ENCODE measurements at places on chromosomes 1 and 21.

- no peak for DNase-seq
Observed at GRCh38 chr1:66403007-66403731, 130.8 kb upstream of the SGIP1 start.

DNA sequence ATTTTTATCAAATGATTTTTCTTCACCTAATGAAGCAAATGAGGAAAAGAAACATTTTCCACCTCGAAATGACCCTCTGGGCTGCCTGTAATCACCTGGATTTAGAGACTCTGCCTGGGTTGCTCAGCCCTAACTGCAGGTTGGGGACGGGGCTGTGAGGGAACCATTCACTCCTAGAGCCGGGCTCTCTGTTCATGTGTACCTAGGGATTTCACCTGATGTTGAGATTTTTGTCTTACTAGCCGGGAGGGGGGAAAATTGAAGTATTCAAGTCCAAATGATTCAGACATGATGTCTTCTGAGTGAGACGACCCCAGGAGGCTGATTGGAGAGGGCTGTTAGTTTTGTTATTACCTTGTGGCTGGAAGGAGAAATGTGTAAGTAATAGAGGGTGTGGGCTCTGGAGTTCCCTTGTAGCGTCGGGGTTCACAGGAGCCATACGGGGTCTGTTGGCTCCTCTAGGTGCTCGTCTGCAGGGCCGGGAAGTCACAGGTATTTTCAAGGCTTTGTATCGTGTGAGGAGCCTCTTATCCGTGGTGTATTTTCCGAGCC, 42.3 kb upstream of the PWP2 start:
- no peak for DNase-seq

GRCh38 chr1:25128121-25128621, 104.1 kb downstream of the SYF2 start:
- no peak for DNase-seq

GRCh38 chr1:65725064-65725463, 67.6 kb upstream of the PDE4B start:
- no peak for DNase-seq

DNA sequence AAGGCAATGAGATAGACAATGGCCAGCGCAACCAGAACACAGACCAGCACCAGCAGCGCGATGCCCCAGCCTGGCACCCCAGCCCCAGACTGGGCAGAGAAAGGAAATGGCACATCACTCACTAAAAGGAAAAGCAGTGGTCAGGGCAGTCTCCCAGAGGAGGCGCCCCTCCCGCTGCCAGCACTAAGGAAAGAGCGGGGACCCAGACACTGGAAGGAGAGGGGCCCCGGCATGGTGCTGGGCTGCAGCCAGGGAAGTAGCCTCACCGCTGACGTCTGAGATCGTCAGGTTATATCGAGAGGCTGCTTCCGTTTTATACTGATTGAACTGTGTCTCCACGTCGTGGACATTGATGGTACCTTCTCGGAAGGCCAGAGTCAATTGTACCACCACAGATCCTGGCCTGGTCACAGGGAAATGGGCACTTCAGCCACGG, 13.8 kb downstream of the TRIM46 start:
- DNase-seq = no peak

DNA sequence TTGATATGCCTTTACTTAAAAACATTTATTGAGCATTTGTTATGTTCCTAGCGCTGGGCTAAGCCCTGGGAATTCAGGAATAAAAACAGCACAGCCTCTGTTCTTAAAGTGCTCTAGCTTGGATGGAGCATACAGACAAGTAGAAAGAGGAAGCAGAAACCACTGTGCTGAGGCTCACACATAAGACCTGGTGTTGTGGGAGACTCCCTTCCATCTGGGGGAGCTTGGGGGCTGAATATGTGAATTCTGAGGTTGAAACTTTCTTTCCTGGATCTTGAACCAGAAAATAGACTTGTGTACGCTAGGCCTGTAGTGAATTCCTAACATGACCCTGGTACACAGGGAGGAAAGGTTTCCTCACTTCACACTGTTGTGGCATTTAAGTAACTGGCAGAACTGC, 209.9 kb downstream of the ZNF326 start:
- DNase-seq = no peak

DNA sequence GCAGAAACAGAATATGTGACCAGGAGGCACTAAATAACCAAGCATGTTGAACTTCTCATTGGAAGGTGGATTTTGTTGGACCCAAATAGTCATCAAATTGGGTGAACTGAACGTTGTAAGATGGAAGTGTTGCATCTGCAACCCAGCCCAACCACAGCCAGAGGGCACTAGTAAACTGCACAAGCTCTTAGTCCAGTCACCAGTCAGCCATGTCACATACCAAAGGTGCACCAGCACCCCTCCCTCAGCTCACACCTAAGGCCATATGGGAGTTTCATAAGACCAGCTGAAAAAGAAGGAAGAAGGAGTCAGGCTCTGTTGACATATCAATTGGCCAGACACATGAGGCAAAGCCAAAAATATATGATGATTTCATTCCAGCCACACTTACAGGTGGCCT, 481.7 kb upstream of the NR5A2 start:
- peak; percentile 12 for DNase-seq

- no peak for DNase-seq
Observed at GRCh38 chr1:67668660-67669059, 16.3 kb upstream of the GADD45A start.

DNA sequence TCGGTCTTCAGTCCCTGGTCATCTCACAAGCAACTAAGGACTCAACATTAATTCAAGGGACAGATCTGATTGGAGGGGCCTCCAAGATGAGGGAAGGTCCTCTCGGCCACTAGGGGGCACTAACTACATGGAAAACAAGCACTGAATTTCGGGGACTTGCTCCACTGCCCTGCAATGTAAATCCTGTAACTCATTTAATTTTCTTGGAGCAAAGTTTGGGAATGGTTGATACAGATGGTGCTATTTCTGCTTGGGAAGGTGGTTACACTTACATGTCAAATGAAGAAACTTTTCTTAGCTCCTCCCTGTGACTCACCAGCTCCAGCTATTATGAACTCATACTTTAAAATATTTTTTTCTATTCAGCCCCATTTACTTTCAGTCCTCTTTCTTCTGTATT, 97.4 kb upstream of the KCNJ15 start:
- DNase-seq = peak; percentile 38

- DNase-seq = no peak
Observed at GRCh38 chr1:84737590-84737989, 47.3 kb upstream of the SSX2IP start.

GRCh38 chr1:7583291-7584096, 187.6 kb upstream of the VAMP3 start:
- DNase-seq = no peak

GRCh38 chr1:58308206-58308605, 238.3 kb downstream of the OMA1 start:
- DNase-seq = no peak

Data from epithelial cell of proximal tubule (primary cell).